Naive B cell (primary cell): ENCODE measurements at places on chromosomes 11 and 22. TPM values are rescaled to one million over a fixed set of nuclear protein-coding genes. Genes with fewer than 3 reads are reported as not detected.
A peak's percentile ranks its signal among the peaks of the same experiment; 100 is the strongest.

LINC01488 gene
- not detected for polyA plus RNA-seq

DNA sequence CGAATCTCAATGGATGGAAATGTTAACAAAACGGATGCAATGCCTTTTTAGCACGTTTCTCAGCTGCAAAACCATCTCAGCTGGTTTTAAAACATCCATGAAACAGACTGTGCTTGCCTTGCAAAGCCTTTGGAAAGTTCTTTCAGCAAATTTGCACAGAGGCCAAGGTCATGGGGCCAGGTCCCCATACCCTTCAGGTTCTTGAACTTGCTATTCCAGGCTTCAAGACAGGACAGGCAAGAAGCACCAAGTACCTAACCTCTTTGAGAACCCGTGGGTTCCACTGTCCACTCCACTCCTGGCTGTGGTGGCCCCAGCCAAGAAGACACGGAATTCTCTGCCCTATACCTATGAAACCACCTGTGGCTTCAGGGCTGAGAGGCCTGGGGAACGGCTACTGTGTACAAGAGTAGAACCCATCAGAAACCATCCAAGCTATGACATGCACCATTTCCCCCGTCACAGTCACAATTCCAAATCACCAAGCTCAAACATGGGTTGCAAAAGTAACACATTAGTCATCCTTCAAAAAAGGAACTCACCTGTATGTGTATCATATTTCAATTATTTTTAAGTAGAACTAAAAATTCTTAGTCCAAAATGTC, 17.0 kb downstream of the TNKS1BP1 start:
- H3K27ac ChIP-seq: no peak overlapping the region
- no peak overlapping the region for H3K4me3 ChIP-seq
- H3K27me3 ChIP-seq: peaks cover 7% of the 10 kb centered on the region
- DNase-seq: no peak

- no peaks in the 10 kb centered on the region for H3K27me3 ChIP-seq
- H3K4me1 ChIP-seq: peaks cover 84% of the 10 kb centered on the region
- peak; percentile 23 for DNase-seq
- H3K36me3 ChIP-seq: peaks cover 43% of the 10 kb centered on the region
These were observed 15.7 kb downstream of the RAC2 start for GRCh38 chr22:37228106-37229011.

DNA sequence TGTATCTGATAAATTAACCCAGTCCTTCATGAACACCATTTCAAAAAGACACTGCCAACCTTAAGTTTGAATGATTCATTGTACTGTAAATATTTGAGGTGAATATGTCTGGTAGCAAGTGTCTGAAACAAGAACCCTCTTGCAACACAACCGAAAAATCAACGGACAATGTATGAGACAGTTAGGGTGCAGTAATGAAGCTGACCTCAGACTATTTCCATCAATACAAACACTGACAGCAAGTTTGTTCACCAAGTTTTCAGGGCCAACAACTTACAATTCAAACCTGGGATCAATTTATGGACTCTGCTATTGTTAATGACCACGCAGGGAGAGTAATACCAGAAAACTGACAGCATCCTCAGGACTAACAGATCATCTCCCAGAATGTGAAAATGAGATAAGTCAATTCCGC, 126.3 kb downstream of the CADM1 start:
- no peak for DNase-seq
- no peak overlapping the region for H3K4me3 ChIP-seq
- no peaks in the 10 kb centered on the region for H3K4me1 ChIP-seq
- H3K27ac ChIP-seq: no peak overlapping the region
- H3K36me3 ChIP-seq: no peaks in the 10 kb centered on the region

PACS1 gene
- polyA plus RNA-seq: 54.8 TPM
